ENCODE measurements at places on chromosomes 12 and 14. TPM values are rescaled to one million over a fixed set of nuclear protein-coding genes. Genes with fewer than 3 reads are reported as not detected.

- DNase-seq: no peak
These were observed 10.6 kb downstream of the CD163L1 start for GRCh38 chr12:7433276-7433822.

- DNase-seq: peak; percentile 57
These were observed 2.4 kb downstream of the SINHCAF start for GRCh38 chr12:31323391-31324115.

GRCh38 chr12:74415633-74416032, 122.0 kb upstream of the ATXN7L3B start:
- DNase-seq: no peak

DNA sequence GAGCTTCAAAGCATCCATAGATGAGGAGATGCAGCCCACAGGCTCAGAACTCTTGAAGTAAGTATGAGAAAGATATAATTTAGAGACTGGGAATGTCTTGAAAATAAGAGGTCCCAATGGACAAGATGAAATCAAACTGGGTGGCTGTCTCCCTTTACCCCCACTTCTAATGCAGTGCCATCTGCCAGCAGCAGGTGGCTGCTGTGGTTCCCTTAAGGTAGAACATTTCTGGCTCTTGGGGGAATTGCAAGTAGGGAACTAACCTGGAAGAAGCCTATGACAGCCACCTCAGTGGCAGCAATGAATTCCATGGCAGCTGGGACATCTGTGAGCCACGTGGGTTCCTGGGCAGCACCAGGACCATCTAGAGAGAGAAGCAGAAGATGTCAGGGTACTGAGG, 648 bp downstream of the ERP27 start:
- DNase-seq: no peak

DNA sequence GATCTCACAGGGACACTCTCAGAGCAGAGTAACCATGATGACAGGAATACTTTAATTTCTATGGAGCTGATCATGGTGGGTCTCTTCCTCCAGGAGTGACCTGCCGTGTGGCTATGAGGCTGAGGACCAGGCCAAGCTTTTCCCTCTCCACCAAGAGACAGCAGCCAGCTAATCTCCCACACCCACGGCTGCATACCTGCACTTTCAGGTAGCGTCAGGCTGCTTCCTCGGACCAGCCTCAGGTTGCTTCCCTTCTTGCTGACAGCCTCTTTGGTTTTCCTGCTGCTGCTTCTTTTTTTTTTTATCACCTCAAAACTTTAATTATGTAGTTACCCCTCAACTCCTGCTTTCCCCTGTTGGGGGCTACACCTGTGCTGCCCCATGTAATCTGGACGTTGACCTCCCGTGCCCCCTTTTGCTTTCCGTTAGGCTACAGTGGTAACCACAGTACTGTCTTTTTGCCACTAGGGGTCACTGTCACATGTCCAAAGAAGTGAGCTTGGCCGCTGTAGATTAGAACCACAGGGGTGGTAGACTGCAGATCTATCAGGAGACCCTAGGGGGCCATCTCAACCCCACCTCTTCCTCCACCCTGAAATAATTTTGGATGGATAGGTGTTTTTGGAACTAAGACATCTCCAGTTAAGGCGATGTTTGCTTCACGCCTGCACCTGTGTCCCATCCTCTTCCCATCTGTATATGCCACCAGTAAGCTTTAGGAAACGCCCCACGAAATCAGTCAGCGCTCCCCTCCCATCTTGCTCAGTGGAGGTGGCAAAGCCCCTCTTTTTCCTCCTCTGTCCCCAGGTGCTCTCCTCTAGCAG, 7.8 kb upstream of the PIP4K2C start:
- DNase-seq: peak; percentile 63

- DNase-seq: no peak
These were observed 227.2 kb downstream of the DACT1 start for GRCh38 chr14:58864751-58865513.

DNA sequence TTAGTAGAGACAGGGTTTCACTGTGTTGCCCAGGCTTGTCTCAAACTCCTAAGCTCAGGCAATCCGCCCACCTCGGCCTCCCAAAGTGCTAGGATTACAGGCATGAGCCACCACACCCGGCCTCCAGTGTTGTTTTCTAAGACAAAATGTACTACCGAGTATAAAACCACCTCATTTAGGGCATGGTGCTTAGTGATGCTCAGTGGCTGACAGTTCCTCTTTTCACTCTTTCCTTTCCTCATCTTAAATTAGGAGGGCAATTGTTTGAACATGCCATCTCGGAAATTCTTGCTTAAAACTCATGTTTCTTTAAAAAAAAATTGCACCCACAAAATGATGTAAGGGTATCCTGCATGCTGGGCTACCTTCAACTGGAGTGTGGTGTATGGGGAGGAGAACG, 89.0 kb downstream of the RFX4 start:
- no peak for DNase-seq

GRCh38 chr12:4855121-4855924, 54.4 kb upstream of the KCNA1 start:
- peak; percentile 57 for DNase-seq

The SLC35F4 gene
- total RNA-seq: not detected

The CACNA2D4 gene
- total RNA-seq: not detected

The LAG3 gene
- total RNA-seq: 1.4 TPM
